ENCODE measurements at places on chromosomes 13 and 19. TPM values are rescaled to one million over a fixed set of nuclear protein-coding genes. Genes with fewer than 3 reads are reported as not detected.

ALOX5AP gene
- total RNA-seq = not detected

ZNF578 gene
- total RNA-seq = 1.00 TPM

TIMM50 gene
- 136 TPM for total RNA-seq

KCNN4 gene
- total RNA-seq = 10.0 TPM

PLK5 gene
- under 0.01 TPM for total RNA-seq

SPHK2 gene
- 15.1 TPM for total RNA-seq

CADM4 gene
- 6.3 TPM for total RNA-seq

PLEKHG2 gene
- total RNA-seq = 9.5 TPM

FFAR1 gene
- total RNA-seq = not detected

DNAAF3 gene
- total RNA-seq = 1.9 TPM

PIH1D1 gene
- total RNA-seq = 124 TPM

DIRAS1 gene
- 2.2 TPM for total RNA-seq

DMPK gene
- total RNA-seq = 11.6 TPM

ZNF223 gene
- total RNA-seq = 6.2 TPM

LGI4 gene
- total RNA-seq = 0.73 TPM

RNF225 gene
- 0.31 TPM for total RNA-seq

NLRP9 gene
- not detected for total RNA-seq

LEUTX gene
- not detected for total RNA-seq

ZNF534 gene
- under 0.01 TPM for total RNA-seq

HSPB6 gene
- total RNA-seq = 1.8 TPM

C2CD4C gene
- total RNA-seq = not detected

ZNF415 gene
- 0.31 TPM for total RNA-seq

PEG3 gene
- 1.4 TPM for total RNA-seq

KANK3 gene
- under 0.01 TPM for total RNA-seq

IGFL2 gene
- not detected for total RNA-seq

SLC1A6 gene
- total RNA-seq = under 0.01 TPM

All from melanocyte of skin (primary cell).